C1 segment of cervical spinal cord (tissue), 14 donors: ENCODE measurements at places on chromosomes 11 and 22.

GRCh38 chr11:44654057-44654456 lies 72.7 kb upstream of the TSPAN18 start:
- DNase-seq: no peak

DNA sequence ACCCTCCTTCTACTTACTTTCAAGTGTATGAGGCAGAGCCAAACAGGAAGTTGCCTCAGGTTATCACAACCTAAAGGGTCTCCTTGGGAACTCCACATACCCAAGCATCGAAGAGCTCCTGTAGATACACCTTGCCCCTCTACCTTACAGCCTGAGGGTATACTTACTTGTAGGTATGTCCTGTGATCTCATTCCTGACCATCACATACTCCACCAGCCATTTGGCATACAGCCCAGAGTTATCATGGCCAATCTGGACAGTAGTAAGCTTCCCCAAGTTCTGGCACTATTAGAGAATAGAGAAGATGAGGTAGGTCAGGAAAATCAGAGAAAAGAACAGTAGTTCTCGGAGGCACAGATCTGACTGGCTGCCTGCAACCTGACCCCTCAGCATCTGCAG lies 53.4 kb upstream of the SCUBE2 start:
- no peak for DNase-seq

GRCh38 chr22:20211997-20212753 lies 55.9 kb downstream of the RTN4R start:
- DNase-seq: no peak

GRCh38 chr11:92875473-92875872 lies 94.0 kb upstream of the MTNR1B start:
- no peak for DNase-seq

DNA sequence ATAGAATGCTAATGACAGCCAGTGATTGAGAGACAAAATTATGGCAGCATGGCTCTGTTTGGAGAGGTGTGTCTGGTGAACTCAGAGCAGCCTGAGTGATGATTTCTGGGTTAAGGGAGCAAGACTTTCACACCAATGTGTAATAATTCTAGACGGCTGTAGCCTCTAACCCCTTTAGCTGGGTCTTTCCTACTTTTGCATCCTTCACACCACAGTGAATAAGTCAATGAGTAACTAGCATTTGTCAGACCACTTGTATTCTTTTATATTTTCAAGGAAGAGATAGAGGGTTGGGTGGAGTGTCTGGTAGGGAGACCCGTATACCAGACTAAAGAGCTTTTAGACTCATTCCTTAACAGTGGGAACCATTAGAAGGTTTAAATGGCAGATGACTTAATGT lies 50.4 kb downstream of the ATXN10 start:
- DNase-seq: no peak

- DNase-seq: no peak
These were observed 1.5 kb downstream of the PPFIA1 start for GRCh38 chr11:70272009-70272408.

GRCh38 chr11:10042699-10043098 lies 251.3 kb downstream of the SBF2 start:
- DNase-seq: no peak

GRCh38 chr11:14617241-14618027 lies 26.2 kb upstream of the PDE3B start:
- no peak for DNase-seq

GRCh38 chr11:15202626-15203025 lies 87.9 kb downstream of the INSC start:
- DNase-seq: no peak

GRCh38 chr11:102061276-102061675 lies 14.0 kb downstream of the CFAP300 start:
- DNase-seq: no peak

DNA sequence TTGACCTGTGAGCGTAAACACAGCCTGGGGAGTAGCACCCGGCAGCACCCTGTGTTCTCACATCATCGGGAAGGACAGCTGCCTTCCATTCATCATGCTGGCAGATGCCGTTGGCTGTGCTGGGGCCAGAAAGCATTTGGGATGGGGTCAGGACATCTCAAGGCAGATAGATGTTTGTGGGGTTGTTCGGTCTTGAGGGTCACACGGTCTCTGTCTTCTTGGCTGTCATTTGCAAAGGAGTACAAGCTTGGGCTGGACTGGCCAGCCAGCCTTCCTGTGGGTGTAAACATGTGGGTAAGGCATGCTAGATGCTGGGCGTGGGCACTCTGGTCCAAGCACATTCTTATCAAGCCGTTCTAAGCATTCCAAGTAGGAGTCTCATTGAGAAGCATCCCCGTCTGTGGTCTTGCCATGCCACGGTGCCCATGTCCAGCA lies 81.4 kb downstream of the TBC1D22A start:
- DNase-seq: no peak

DNA sequence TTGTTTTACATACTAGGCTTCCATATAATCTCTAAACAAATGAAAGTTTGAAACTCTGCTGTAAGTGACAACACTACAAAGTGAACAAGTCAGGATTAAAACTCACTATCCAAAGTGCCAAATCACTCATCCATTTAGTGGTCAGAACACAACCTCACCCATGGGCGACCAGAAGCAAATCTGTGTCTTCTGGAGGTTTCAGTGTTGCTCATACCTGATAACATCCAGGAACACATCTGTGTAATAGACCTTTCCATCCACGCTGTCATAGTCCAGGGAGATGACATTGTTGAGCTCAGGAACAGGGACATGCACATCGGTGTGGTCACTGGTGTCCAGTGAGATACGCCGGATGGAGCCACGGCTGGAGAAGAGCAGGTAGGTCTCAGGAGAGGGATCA lies 28.5 kb upstream of the CKAP5 start:
- no peak for DNase-seq

DNA sequence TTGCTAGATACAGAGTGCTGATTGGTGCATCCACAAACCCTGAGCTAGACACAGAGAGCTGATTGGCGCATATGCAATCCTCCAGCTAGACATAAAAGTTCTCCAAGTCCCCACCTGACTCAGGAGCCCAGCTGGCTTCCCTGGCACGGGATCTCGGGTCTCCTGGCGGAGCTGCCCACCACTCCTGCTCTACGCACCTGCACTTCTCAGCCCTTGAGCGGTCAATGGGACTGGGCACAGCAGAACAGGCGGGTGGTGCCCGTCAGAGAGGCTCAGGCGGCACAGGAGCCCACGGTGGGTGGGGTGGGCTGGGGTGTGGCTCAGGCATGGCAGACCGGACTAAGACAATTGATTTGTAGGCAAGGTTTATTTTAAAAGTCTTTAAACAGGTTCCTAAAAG lies 1365.5 kb downstream of the FAM181B start:
- no peak for DNase-seq

- no peak for DNase-seq
These were observed 438.5 kb upstream of the FAT3 start for GRCh38 chr11:91786097-91786496.

DNA sequence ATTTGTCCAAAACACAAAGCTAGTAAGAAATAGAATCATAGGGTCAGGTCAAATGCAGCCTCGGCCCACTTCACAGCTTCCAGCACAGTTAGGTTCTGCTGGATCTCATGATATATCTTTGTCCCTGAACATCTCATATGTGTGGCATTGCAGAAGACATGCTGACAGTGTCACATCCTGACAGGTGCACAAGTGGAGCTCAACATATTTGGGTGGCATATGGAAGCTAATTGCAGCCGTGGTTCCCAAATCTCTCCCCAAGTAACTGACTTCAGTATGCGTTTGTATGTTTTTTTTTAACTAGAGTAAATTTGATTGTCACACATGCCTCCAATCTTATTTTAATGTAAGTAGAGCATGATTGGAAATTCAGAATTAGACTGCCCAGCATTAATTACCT lies 33.4 kb downstream of the NAV2 start:
- no peak for DNase-seq

- DNase-seq: no peak
These were observed 484.7 kb upstream of the TENM4 start for GRCh38 chr11:79925570-79925969.

GRCh38 chr11:11384829-11385228 lies 31.8 kb upstream of the CSNK2A3 start:
- DNase-seq: no peak

- DNase-seq: no peak
These were observed 71.5 kb downstream of the SIK3 start for GRCh38 chr11:117026593-117027330.

GRCh38 chr11:79686703-79687419 lies 246.0 kb upstream of the TENM4 start:
- no peak for DNase-seq

GRCh38 chr11:71129624-71130023 lies 122.8 kb downstream of the SHANK2 start:
- no peak for DNase-seq

DNA sequence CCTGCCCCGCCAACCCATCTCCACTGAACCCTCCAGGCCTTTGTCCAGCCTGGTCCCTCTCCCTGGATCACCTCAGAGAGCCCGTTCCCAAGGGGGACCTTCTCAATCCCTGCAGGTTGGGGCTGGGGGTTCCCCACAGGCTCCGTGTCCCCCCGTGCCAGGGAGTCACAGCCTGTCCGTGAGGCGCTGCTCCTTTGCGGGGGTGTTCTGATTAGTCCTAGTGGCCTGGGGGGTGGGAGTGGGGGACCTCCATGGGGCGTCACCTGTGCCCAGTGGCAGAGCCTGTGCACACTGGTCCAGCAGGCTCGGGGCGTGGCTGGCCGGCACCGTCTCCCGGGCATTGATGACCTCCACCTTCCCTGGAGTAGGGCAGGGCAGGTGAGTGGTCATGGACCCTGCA lies 11.6 kb downstream of the GGT5 start:
- no peak for DNase-seq

GRCh38 chr22:22730655-22731373 lies 86.4 kb downstream of the GGTLC2 start:
- DNase-seq: no peak

DNA sequence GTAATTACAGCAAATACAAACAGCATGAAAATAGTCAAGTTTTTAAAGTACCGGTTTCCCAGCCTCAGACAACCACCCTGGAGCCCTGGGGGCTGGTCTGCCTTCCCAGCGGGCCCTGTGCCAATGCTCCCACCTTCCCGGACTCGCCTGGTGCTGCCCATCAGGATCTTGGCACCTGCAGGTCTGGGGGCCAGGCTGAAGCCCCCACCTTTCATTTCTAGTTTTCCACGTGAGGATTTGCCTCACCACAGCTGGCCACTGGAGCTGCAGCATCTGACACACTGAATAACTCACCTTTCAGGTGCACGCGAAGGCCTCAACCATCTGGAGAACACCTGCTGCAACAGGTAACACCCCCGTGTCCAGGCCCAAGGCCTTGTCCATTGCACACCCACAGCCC lies 108.7 kb upstream of the THY1 start:
- DNase-seq: no peak

DNA sequence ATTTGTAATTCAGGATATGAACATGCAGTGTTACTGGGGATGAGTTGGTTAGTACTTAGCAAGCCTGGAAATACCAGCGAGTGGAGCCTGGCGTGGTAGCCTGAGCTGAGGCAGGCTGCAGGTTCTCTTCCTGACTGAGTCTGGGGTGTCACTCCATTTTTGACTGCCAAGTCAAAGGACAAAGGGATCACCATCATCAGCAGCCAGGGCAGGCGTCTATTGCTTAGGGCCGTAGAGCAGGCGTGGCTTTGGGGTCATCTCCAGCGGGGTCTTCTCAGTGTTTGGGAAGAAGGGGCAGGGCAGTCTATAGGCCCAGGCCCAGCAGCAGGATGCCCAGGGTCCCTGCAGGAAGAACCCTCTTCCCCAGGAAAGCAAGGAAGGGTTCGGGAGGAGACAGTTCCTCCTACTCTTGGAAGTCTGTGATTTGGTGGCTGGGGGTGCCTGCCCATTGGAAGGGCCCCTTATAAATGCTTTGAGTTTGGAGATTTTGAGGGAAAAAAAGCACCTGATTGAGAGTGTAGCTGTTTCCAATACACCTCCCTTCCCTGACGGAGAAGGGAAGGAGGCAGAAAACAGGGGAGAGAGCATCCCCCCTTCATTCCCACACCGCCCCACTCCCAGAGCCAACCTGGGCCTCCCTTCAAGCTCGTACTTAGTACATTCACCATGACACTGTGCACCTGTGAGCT lies 51.5 kb upstream of the SPATA19 start:
- no peak for DNase-seq

- DNase-seq: no peak
These were observed 3.1 kb upstream of the ZBTB16 start for GRCh38 chr11:114056409-114056808.

DNA sequence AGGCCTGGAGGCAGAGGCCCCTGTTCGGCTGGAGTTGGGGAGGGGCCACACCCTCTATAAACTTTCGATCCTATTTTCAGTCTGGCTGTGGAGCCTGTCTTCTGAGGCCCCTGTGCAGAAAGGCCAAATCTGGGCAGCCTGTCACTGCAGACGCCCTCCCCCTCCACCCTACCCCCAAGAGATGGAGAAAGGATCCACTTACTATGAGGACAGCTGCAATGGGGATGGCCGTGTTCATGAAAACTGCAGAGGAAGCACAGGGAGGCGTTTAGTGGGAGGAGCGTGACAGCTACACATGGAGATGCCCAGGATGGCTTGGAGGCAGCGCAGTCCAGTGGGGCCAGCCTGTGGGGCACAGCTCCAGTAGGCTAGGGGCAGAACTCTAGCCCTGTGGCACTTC lies 43.5 kb upstream of the KCNJ11 start:
- no peak for DNase-seq

GRCh38 chr11:126487711-126488110 lies 132.2 kb downstream of the ST3GAL4 start:
- no peak for DNase-seq

DNA sequence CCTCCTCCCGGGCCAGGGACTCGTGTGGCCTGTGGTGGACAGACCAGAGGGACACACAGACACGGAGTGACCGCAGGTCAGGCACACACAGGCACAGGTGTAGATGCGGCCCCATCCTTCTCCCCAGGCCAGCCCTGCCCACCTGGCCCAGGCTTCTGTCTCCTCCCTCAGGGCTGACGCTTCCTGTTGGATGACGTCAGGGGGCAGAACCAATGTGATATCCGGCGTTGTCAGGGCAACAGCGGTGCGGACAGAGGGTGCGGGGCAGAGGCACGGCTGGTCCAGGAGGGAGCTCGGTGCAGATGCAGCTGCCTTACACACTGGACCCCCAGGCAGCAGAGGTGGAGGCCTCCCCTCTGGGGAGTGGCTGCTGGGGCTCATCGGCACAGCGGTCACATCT lies 2.9 kb upstream of the TUBGCP6 start:
- DNase-seq: no peak

GRCh38 chr11:27995083-27995482 lies 112.9 kb downstream of the KIF18A start:
- no peak for DNase-seq

GRCh38 chr22:27213294-27213693 lies 555.9 kb downstream of the MIAT start:
- DNase-seq: no peak

GRCh38 chr11:1921574-1922141 lies 2.2 kb downstream of the TNNT3 start:
- no peak for DNase-seq

DNA sequence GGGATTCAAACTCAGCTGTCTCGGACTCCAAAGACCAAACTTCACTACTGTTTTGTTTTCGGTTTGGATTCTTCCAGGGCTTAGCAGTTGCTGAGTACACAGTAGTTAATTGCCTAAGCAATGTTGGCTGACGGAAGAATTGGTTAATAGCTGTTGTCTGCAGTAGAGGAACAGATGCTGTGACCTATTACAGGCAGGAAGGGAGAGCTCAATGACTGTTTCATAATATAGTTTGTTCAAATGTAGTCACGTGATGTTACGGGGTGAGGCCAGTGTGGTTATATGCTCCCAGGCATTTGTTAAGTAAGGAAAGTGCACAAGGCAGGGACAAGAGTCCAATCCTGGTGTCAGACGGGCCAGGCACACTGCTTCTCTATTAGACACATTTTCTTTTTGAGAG lies 222.6 kb upstream of the CCDC90B start:
- DNase-seq: no peak
